ENCODE measurements at places on chromosomes 4 and X.

DNA sequence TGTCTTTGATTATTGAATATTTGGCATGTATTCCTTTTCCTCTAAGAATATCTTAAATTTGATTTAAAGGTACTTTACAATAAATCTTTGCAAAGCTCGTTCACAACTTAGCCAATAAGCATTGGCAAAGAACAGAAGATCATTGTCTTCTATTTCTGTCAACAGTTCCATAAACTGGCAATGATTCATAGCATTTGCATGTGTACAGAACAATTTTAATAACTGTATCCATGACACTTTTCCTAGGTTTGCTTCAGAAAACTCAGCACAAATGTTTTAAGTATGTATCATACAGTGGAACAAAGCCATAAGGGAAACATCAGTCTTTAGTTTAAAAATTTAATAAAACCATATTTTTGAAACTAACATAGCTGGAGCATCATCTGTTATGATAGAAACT lies 462.7 kb upstream of the RPS6KA3 start:
- no peak for DNase-seq

GRCh38 chr4:109571494-109571893 lies 11.4 kb downstream of the MCUB start:
- no peak for DNase-seq

DNA sequence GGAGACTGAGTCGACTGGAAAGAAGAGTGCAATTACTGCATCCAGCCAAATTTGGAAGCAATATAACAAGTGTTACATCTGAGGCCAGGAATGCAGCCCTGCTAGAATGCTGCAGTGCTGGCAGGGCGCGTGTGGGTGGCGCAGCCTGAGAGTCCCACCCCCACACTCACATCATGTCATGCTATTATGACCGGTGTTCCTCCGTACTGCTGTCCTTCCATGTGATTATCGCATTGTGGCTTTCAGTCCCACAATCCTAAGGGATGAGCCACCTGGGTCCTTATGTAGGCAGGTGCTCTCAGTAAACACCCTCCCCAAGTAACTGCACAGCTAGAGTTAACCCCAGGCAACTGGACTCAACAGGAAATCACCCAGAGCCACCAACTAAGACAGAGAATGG lies 122.6 kb upstream of the CPEB2 start:
- DNase-seq = no peak

DNA sequence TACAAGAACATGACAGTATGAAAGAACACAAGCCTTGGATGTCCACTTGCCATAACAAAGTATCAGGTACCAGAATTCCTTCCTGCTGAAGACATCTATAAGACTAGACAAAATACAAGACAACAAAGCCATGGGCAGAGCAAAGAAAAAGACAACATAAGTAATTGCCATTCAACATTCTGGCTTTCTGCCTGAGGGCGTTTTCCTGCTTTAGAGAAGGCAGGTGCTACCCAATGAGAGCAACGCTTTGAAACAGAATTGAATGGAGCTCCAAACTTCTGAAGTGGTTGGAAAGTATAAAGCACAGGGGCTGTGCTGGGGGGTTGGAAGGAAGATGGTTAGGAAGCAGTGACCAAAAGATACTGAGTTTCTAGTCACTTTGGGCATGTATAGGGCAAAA lies 30.1 kb downstream of the PDE5A start:
- DNase-seq = no peak

- DNase-seq = no peak
Measured at GRCh38 chr4:139525414-139525813, 30.6 kb downstream of the SETD7 start.

DNA sequence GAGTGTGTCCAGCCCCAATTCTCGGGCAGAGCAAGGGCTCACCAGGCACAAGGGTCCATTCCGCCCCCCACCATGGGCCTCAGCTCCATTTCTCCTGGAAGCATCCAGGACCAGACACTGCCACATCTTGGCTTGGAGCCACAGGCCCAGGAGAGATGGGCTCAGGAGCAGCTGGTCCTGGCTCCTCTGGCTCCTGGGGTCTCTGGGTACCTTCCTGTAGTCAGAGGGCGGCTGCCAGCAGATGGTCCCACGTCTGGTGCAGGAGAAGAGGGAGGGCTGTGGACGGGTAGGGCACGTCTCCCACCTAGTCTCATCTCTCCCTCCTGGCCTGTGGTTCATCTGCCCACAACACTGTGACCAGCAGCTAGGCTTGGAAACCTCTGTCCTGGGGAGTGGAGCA lies 8.0 kb downstream of the ATP2B3 start:
- no peak for DNase-seq

DNA sequence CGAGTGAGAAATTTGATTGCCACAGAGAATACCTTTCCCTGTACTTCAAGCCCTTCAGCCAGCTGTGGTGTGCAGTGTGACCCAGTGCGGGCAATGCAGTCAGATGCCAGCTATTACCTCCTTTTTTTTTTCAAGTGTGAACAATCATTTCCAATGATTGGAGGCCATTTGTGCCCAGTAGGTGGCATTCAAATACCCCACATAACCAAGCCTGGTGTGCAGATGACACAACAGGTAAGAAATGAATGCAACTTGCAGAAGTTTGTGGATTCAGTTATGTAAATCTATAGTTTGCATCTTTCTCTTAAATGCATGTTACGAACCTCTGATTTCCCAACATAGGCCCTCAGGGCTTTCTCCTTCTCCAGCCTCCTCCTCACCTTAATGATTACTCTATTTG lies 98.0 kb downstream of the CLCN4 start:
- peak; percentile 43 for DNase-seq

DNA sequence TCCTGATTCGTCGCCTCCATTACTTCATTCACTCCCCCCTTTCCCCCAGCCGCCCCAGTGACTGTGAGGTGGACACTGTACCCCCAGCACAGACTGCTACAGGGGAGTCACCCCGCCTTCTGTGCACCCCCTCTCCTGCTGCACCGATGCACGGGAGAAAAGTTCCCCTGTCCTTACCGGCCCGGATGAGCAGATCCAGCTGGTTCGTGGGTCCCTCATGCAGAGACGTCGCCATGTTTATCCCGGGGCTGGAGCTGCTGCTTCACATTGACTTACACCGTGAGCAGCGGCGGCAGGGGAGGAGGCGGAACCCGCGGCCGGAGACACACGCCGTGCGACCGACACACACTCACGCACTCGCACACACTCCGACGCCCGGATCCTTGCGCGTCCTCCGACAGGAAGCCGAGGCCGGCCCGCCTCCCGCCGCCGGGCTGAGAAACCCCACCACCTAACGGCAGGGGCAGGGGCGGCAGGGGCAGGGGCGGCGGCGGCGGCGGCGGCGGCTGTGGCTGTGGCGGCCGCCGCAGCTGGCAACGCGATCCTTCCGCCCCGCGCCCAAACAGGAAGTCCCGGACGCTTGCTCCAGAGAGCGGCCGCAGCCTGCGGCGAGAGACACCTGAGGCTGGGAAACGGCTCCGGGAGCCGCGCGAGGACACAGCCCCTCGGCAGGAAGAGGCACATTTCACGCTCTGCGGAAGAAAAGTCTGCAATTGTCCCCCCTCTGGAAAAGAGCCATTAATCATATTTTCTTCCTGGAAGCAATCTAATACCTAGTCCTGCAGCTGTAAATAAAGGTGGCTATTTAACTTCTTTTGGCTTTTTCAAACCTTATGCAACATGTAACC lies 68.6 kb downstream of the NOCT start:
- DNase-seq = peak; percentile 73

GRCh38 chr4:41670982-41671381 lies 77.5 kb downstream of the PHOX2B start:
- no peak for DNase-seq

DNA sequence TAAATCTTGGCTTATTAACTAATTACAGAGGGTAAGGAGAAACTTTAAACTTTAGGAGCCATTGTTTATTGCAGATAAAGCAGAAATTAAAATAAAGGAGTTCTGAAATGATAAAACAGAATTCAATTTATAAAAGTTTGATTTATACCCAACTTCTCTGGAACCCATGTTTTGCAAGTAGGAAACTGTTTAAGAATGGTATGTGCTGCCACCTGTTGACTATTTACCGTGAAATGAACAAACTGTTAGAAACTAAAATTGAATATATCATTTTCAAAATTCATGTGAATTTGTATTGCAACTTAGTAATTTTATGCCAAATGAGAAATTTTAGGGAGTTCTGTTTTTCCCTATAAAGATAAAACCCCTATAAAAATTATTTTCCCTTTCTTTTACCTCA lies 11.0 kb upstream of the TBC1D8B start:
- DNase-seq = no peak

GRCh38 chr4:97110506-97110905 lies 1032.8 kb downstream of the STPG2 start:
- DNase-seq = no peak

- DNase-seq = no peak
Measured at GRCh38 chr4:184196730-184197385, 20.8 kb downstream of the ENPP6 start.

Data from renal cortical epithelial cell (primary cell).